NCI-H774 (cell line): ENCODE measurements at places on chromosomes 7 and 10.

DNA sequence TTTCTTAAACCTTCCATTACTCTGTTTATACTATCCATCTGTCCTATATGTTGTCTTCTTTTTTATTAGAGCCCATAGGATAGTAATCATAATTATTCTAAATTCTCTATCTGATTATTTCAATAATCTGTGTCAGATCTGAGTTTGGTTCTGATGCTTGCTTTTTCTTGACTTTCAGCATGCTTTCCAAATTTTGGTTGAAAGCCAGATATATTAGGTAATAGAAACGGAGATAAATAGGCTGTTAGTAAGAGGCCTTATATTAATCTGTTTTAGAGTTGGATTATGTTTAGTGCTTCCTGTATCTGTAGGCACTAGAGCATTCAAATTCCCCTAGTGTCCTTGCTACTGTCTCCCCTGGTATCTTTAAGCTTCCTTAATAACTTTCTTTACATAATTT is 939.9 kb upstream of the GHITM start:
- no peak for DNase-seq

DNA sequence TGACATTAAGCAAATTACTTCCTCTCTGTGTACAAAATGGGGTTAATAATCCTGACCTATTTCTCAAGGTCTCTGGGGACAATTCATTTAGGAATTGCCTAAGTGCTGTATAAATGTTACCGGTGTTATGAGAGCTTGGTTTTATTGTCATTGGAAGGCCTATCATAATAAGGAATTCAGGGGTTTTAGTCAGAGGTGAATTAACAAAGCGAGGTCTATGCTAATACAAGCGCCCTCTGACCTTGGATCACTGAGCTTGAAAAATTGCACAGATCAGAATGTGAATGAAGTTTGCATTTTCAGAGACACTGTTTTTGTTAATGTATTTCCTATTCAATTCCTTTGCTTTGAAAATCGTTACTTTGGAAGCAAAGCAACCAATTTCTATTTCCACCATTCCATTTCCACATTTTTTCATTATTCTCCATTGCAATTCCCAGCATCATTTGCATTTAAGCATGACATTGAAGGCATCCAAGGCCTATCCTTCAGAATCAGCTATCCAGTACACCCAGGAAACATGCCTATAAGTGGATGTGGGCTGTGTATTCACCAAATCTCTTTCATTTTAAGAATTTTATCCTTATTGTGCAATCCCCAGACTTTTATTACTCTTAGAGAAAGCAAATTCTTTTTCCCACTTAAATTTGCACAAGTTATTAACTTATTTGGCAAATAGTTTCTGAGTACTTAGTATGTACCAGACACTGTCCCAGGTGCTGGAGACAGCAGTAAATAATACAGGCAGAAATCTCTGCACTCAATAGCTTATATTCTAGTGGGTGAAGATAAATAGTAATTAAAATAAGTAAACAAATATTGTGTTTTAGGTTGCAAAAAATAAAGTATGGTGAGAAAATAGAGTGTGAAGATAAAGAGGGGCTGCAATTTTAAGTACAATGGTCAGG is 133.1 kb downstream of the NRCAM start:
- DNase-seq = no peak

DNA sequence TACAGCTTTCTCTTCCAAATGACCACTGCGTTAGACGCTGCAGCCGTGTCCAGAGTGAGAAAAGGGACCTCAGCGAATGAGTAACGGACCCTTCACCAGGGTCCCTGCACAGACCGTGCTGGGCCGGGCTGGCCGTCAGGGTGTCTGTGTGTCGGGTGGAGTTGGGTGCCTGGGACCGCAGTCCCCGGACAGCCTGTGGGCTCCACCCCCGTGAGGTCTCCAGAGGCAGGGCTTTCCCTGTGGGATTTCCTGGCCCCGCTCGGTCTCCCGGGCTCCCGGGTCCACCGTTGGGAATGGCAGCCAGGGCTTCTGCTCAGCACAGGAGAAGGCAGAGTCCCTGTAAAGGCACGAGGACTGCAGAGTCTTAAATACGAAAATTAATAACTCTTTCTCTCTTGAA is 509.7 kb downstream of the TCERG1L start:
- no peak for DNase-seq

DNA sequence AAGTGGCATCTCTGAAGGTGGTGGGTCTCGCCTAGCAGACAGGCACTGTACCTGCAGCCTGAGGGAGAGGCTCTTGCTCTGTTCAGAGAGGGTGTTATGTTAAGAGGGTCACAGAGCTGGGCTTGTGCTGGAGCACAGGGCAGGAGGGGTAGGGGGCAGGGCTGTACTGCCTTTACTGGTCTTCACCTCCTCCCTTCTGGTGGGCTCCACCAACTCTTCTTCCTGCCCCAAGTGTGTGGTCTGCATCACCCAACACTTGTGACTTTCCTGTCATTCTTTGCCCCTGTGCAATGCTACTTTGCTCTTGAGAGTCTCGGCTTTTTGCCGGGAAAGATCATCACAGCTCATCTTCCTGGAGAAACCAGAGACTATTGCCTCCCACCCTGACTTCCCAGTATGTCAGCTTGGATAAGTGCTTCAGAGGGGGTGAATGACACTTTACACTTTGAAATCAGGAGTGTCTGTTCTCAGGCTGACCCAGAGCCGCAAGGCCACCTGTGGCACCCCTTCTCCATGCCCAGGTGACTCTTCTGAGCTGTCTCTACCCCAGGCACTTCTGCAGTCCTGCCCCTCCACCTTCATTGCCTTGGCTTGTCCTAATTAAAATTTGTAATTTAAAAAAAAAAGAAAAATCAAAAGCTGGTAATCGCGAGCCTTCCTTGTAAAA is 38.4 kb upstream of the IKZF1 start:
- DNase-seq = no peak

DNA sequence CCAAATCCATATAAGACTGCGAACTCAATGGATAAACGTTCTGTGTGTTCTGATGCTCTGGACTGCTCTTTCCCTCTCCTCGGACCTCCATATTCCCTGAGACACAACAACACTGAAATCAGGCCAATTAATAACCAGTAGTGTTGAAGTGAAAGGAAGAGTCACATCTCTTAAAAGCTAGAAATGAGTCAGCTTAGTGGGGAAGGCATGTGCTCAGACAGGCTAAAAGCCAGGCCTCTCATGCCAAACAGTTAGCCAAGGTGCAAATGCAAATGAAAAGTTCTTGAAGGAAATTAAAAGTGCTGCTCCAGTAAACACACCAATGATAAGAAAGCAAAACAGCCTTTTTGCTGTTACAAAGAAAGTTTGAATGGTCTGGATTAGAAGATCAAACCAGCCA is 29.3 kb downstream of the TNS3 start:
- no peak for DNase-seq

- no peak for DNase-seq
Observed at GRCh38 chr10:46306516-46307184, 19.9 kb downstream of the ANTXRL start.

DNA sequence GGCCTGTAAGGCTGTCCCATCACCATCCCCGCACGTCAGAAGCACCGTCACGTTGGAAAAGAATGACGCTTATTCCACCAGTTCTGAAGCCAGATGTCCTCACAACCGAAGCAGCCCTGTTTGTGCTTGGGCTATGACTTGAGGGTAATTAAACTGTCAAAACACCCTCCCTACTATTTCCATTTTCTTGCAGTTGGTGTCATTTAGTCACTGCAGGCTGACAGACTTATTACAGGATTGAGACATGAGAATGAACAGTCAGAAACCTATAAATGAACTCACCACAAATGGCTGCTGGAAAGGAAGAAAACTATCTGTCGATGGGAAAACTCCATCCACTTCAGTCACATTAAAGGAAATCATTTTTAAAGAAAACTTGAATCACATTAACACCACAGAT is 85.3 kb downstream of the VOPP1 start:
- DNase-seq = no peak

DNA sequence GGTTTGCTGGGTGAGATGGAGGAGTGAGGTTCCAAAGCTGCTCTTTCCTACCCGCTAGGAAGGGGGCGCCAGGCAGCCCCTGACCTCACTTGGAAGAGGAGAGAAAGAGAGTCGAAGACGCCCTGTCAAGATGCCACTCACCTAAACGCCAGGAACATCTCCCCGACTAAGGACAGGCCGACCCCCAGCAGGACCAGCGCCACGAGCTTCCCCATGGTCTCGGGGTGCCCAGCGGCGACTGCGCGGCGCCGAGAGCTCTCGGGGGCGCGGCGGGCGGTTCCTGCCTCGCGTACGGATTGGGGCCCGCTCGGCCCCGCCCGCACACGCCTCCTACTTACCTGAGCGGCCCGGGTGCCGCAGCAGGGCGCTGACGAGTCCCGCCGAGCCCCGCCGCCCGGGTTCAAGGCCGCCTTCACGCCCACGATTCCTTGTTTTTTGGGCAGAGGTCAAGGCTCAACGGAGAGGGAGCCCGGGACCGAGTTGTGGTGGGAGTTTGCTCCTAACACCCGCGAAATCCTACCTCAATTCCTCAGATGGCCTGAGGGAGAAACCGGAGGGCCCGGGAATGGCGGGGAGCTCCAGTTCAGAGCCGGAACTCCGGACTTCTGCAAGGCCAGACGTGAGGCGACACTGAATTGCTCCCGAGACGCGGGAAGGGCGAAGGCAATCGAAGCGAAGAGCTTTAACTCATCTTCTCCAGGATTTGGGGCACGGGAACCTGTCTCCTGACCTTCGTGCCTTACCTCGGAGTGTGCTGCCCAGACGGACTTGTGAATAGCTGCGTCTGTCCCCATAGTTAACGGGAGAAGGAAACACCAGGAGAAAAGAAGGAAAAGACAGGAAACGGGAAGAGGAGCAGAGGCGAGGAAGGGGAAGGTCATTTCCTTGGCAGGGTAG is at the start of gene PON3:
Gene PON3, minus strand, starts transcription at position 240 of the 897 bp plus-strand sequence. Its CDS starts 25 bp downstream, at position 215.
- peak; percentile 57 for DNase-seq

DNA sequence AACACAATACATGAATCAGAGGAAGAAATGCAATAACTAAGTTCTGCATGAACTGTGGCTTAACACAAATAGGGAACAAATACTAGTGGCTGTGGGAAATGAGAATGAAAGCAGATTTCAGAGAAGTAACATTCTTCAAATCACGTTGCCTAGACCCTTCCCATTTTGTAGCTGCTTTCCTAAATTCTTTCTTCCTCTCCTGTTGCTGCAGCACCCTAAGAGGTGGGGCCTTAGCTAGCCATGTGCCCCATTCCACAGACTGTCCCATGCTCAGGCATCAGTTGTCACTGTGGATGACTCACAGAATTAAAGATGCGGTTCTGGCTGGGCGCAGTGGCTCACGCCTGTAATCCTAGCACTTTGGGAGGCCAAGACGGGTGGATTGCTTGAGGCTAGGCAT is 704.7 kb upstream of the C7orf33 start:
- no peak for DNase-seq

- no peak for DNase-seq
Observed at GRCh38 chr7:66687186-66687585, 53.3 kb upstream of the RABGEF1 start.

DNA sequence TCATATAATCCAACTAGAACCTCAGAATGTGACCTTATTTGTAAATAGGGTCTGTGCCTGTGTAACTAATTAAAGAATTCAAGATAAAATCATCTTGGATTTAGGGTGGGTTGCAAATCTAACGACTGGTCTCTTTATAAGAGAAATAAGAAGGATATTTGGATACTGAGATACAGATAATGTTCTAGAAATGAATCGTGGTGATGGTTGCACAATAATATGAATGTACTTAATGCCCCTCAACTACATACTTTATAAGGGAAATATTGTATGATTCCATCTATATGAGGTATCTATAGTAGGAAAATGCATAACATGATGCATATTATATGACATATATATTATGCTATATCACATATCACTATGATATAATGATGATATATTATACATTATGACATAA is 265.7 kb downstream of the SEMA3D start:
- no peak for DNase-seq

DNA sequence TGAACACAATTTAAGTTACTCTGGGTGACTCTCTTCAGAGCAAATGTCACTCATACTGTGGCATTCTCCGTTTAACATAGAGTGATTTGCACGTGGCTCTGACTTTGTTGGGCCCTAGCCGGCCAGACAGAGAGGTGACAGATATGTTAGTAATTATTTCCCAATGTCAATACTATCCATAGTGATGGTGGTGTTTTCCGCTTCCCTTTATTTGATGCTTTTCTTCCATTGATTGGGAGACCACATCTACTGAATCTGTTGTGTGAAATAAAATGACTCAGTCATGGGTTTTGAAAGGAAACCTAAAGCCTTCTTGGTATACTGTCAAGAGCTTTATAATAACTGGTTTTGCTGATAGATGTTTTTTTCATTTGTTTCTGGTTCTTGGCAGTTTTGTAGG is 7.4 kb downstream of the AVL9 start:
- DNase-seq = no peak

DNA sequence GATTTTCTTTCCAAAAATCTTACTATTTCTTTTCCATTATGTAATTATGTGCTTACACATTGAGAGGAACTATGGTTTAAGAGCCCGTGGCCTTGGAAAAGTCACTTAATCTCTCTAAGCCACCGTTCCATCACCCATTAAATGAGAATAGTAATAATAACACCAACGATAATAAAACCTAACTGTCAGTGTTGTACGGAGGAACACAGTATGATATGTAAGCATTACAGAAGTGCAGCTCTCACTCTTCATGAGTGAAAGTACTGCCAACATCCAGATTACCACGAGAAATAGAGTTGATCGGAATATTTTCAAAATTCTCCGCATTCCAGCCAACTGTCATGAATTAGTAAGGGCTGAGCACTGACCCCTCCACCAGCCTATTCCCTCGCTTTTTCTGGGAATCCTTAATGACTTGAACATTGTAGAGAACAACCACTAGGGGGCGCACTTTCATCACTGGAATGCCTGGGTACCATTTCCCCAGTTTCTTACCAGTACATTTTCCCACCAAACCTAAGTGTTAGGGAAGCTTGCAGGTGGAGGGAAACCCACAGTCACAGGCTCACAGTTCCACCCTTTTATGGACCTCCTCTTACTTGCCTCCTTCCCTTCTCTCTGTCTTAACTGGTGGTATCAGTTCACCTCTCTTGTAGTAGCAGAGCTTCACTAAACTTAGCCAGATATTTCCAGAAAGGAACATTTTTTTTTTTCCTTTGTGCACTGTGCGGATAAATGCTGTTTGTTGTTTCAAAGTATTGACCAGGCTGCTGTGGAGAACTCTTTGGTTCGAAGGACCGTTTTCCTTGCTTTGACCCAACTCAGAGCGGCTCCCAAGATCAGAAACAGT is 27.8 kb downstream of the NKX2-3 start:
- no peak for DNase-seq

DNA sequence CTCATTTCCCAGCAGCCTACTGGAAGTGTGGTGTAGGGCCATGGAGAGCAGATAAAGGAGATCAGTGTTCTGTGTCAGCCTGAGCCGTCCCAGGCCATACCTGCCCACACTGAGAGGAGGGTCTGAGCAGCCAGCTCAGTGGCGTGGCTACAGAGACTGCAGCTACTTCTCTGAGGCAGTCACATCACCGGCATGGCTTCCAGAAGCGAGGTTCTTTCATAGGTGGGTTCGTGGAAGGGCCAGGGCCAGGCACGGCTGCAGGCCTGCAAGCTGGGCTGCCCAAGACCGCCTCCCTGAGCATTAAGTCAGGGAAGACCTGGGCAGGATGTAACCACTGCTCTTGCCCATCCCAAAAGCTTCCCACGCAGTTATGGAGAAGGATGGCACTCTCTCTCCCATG is 34.9 kb downstream of the LDB3 start:
- no peak for DNase-seq

- DNase-seq = no peak
Observed at GRCh38 chr10:1186683-1186990, 130.5 kb downstream of the WDR37 start.
